ENCODE measurements at places on chromosomes 6 and 20.

DNA sequence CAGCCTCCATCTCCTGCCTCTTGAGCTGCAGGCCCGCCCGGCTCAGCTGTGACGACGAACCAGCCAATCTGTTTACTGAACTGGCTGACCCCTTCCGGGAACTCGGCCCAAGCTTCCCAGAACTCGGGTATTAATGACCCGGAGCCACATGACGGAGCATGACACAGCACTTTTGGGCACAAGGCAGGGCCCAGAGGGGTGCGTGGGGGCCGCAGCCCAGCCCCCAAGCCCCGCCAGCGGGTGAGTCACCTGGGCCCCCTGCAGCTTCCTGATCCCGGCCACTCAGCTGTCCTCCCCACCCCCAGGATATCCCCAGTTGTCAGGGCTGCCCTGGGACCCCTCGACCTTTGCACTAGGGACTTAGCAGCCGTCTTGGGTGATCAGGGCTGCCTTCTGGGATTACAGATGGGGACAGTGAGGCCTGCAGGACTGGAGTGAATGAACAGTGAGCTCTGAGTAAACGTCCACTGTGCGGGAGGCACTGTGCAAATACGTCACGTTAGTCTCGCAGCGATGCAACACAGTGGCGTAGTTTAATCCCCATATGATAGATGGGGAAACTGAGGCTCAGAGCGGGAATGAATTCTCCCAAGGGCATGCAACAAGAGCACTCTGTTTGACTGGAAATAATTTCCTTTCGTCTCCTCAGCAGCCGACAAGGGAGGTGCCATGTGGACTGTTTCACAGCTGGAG, 102.1 kb downstream of the CEBPB start:
- DNase-seq = no peak

- no peak for DNase-seq
These were observed 100.7 kb downstream of the NOL4L start for GRCh38 chr20:32484225-32484957.

DNA sequence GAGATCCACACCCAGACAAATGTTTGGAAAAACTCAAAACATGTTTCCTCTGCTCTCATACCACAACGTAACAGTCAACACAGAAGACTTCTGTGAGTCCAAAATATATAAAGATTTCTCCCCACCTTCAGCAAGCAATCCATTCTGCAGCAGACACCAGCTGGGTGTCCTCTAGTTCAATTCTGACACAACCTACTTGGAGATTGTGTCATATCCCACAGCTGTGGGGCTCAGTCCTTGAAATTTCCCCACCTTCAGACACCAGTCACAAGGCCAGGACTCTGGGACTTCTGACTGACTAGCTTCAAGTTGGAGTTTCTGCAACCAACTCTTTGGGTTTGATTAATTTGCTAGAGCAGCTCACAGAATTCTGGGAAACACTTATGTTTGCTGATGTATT, 244.8 kb upstream of the CDYL start:
- no peak for DNase-seq

DNA sequence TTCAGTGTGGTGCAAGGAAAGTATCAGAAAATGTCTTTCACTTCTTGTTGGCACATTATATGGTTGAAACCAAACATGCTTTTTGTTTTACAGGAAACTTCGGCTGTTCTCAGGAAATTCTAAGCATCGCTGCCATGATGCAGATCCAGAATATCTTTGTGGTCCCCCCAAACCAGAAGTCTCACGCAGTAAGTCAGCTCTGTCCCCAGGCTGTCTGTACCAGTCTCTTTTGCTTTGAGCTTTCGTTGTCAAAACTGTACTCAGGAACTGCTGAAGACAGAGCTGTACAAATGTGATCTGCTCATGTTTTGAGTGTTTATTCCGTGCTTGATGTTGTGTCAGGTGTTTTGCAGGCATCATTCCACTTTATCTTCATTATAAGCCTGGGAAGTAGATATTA, 59.6 kb downstream of the DHX35 start:
- DNase-seq = no peak

- DNase-seq = no peak
These were observed 1.1 kb upstream of the SAMD5 start for GRCh38 chr6:147507162-147508041.

DNA sequence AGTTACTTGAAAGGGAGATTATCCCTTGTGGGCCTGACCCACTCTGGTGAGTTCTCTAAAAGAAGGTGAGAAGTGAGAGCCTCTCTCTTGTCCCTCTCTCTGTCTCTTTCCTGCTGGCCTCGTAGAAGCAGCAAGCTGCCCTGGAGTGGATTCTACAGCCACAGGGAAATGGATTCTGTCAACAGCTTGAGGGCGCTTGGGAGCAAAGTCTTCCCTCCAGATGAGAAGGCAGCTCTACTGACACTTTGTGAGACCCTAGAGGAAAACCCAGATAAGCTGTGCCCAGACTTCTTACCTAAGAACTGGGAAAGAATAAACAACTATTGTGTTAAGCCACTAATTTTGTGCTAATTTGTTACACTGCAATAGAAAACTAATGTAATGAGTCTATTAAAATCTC, 39.9 kb downstream of the ANKRD60 start:
- no peak for DNase-seq

DNA sequence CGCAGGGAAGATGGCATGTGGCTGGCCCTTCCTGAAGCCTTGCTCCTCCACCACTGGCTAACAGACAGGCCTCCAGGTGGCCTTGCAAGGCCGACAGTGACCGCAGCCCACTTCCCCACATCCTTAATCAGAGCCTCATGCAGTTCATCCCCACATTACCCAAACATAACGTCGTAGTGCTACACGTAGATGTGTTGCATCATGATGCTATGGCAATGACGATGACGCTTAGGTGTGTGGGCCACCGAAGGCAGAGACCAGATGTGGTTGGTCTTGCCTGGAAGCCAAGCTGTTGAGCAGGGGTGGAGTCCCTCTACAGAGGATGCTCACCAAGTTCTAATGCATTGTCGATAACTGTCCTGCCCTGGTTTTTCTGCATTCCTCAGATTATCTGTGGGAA, 5.6 kb downstream of the CD93 start:
- DNase-seq = no peak

DNA sequence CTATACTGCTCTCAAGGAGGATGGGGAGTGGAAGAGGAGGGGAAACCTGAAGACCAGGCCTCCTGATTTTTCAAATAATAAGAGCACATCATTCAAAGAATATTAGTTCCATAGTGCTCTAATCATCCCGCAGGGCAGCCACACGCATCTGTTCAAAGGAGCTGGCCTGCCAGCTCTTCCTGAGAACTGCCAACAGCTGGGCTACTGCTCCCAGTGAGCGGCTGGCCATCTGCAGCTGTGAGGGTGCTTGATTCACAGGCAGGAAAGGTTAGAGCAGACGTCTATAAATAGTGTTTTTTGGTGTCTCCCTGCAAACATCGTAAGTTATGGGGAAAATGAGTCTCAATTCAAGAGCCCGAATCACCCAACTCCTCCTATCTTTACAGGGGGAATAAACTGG, 17.3 kb downstream of the NSFL1C start:
- no peak for DNase-seq

- no peak for DNase-seq
These were observed 156.1 kb downstream of the MRPL14 start for GRCh38 chr6:43970913-43971775.

- no peak for DNase-seq
These were observed 39.3 kb downstream of the KIF6 start for GRCh38 chr6:39685938-39686337.

DNA sequence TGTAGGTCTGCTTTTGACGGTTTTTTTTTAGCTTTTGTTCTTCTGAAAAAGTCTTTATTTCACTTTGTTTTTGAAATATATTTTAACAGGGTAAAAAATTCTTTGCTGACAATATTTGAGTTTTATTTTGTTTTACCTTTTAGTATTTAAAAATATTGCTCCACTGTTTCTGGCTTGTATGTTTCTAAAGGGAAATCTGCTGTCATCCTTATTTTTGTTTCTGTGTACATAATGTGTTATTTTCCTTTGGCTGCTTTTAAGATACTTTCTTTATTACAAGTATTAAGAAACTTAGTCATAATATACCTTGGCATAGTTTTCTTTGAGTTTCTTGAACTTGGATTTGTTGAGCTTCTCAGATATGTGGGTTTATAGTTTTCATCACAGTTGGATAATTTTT, 88.6 kb upstream of the SPACA1 start:
- no peak for DNase-seq

DNA sequence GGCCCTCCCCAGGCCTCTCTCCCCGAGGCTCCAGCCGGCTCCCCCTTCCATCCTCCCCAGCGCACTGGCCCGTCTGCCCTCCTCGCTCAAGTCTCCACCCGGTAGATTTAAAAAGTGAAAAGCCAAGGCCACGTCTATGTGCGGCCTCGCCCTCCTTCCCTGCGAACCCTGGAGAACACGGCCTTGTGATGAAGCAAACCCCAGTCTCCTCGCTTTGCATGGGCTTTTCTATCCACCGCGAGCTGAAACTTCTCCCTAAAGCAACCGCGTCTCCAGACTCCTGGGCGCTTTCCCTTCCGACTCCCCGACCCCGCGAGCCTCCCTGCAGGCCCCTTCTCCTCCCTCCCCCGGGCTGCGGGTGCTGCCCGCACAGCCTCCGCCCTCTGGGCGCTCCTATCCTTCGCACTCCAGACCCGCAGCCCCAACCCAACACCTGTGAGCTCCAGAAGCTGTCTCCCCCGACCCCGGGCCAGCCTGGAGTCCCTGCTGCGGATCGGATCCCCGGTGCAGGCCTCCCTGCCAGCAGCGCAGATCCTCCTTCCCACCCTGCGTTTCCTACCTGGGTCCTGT, 265.2 kb upstream of the QKI start:
- no peak for DNase-seq

DNA sequence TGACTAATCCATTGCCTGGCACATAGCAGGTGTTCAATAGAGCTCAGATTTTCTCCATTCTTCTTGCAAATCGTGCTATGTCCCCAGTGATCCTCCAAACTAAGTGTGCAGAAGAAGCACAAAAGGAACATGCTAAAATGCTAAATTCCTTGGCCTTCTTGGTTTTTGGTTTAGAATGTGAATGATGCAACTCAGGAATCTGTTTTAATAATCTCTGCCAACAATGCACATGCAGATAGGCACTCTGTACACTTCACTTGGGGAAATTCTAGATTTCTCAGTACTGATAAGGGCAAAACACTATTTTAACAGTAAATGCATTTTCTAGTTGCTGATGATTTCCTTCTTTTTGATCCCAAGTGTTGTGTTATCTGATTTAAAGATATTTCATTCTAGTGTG, 35.2 kb downstream of the SLC22A1 start:
- no peak for DNase-seq

DNA sequence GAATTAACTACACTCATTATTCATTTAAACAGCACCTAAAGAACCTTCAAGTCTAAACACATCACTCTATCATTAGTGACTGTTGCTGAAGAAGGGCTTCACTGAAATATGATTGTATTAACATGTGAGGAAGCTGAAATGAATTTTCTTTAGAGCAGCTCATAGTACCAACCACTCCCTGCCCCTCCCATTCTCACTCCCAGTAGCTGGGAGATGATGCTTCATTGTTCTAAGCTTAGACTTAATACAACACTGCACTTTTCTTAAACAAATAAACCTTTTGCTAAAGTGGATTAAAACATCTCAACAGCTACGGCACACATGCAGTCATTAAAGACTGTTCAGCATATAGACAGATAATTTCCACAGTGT, 63.1 kb downstream of the ATXN1 start:
- DNase-seq = no peak

DNA sequence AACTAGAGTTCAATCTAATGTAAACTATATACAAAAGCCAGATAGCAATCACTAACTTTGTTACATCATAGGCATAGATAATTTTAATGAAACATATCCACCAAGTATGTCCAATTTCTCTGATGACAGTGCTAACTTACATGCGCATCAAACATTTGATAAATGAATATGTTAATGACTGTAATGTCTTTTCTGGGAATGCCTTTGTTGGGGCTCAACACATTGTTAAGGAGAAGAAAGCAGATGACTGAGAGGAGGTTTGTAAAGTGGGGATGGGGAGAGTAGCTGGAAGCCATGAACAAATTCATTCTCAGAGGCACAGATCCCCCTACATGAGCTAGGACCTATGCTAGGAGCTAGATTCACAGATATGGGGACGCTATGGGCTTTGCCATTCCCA, 950.0 kb downstream of the KIF16B start:
- no peak for DNase-seq

GRCh38 chr6:118913161-118913560, 19.2 kb downstream of the ASF1A start:
- no peak for DNase-seq

DNA sequence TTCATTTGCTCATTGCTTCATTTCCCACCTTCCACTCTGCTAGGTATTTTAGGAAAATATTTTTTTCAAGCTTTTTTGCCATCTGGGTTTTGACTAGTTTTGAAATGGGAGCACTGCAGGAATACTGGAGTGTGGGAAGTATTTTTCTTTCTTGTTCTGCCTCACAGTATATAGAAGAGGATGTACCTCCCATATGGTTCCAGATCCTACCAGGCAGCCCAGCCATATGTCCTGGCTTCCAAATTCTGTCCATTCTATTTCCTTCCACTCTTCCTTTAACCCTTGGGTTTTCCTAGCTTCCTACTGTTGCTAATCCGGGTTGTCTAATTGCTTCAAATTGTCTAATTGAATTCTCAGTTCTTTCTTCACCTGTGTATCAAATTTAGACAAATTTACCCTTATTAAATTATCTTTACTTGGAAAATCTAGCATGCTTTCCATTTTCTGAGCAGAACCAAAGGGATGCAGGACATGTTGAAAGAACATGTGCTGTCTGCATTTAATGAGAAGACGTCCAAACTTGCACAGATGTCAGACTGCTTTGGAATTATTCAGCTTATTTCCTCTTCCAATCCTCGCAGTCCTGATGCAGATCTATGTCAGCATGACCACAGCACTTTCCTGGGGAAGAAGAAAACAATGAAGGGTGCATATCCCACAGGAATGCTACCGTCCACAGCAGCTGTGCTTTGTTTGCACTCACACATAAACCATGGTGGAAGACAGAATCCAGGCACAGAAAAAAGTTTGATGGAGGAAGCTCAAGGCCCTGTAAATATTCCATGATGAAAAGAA, 1273.9 kb upstream of the MAP3K7 start:
- no peak for DNase-seq

DNA sequence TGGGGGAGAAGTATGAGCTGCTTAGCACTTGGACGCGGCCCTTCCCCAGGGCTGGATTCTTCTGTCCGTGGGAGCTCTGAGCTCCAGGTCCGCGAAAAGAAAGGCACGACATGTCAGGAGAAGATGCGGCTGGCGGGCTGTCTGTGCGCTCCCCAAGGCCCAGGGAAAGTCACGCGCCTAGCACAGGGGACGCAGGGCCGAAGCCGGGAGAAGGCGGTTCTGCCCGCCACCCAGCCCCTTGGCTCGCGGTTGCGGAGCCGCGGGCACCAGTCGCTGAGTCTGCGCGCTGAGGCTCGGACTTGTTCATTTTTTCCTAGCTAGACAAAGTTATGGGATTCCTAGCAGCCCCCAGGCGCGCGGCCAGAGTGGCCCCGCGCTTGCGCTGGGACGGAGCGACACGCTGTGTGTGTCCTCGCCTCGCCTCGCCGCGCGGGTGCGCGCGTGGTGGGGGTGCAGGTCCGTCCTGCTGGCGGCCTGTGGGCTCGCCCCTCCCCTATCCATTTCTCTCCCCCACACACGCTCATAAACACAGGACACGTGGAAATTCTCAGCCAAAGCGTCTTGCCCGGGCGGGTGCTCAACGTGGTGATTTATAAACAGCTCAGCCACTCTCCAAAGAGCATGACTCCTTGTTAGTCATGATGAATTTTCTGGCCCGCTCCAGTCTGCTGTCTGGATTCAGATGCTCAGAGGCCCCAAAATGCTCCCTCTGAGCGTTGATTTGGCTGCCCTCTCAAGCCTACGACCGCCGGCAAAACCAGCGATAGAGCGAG, 1.9 kb upstream of the POU3F2 start:
- DNase-seq = no peak

Measured in amniotic stem cell (primary cell).